ENCODE measurements at places on chromosomes 4 and X. TPM values are rescaled to one million over a fixed set of nuclear protein-coding genes. Genes with fewer than 3 reads are reported as not detected.

DNA sequence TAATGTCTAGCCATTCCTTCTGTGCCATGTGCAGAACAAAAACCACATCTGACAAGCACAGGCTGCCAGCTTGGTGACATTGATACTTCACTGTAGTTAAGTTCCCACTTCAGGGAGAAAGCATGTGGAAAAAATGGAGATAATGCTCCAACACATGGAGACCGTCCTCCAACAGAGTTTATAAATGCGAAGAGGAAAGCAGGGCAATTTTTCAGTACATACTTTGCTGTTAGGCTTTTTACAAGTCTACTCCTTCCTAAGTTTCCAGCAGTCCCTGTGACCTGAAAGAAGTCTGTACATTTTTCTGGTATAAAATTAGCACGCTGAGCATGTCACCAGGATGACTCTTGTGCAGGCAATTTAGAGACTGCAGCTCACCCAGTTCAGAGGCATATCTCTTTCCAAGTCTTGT, 766.9 kb upstream of the IGFBP7 start:
- H3K27me3 ChIP-seq: no peaks in the 10 kb centered on the region
- no peak overlapping the region for H3K27ac ChIP-seq
- H3K36me3 ChIP-seq: no peaks in the 10 kb centered on the region
- no peak for DNase-seq
- H3K4me3 ChIP-seq: no peak overlapping the region
- no peaks in the 10 kb centered on the region for H3K4me1 ChIP-seq

The IRS4 gene
- total RNA-seq: not detected

DNA sequence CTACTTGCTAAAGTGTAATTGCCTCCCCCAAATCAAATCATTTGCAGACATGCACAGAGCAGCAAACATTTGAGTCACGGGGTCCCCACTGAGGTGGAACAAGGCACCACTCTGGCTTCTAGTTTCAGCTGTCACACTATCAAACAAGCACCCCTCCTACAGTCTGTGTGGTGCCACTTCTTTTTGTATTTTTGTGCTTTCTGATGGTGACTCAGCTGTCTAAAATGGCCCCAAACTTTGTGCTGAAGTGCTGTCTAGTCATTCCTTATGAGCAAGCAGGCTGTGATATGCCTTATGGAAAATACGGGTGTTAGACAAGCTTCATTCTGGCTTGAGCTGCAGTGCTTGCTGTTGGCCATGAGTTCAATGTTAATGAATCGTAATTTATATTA, 15.4 kb downstream of the IGFBP7 start:
- no peaks in the 10 kb centered on the region for H3K27me3 ChIP-seq
- no peak overlapping the region for H3K27ac ChIP-seq
- no peak for DNase-seq
- H3K36me3 ChIP-seq: no peaks in the 10 kb centered on the region
- H3K4me1 ChIP-seq: no peaks in the 10 kb centered on the region

GRCh38 chrX:96984538-96984937, 100.8 kb downstream of the RPA4 start:
- no peak for DNase-seq
- no peaks in the 10 kb centered on the region for H3K4me1 ChIP-seq
- H3K27me3 ChIP-seq: no peaks in the 10 kb centered on the region
- H3K4me3 ChIP-seq: no peak overlapping the region
- H3K27ac ChIP-seq: no peak overlapping the region
- H3K36me3 ChIP-seq: no peaks in the 10 kb centered on the region

The SLC9A6 gene
- total RNA-seq: 16.2 TPM

DNA sequence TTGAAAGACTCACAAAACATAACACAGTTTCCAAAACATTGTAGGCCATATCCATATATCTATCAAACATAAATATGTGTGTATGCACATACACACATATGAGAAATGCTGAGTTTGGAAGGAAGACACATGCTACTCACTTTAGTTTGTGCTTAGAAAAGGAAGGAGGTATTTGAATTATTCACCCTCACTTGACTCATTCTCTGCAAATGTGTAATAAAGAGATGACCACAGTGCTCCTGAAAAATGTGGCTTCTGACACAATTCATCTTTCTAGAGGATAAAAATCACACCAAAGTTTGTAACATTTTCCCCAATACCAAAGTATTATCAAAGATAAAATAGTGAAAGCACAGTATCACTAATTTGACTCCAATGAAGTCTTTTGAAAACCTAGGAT, 950.1 kb downstream of the FAT4 start:
- no peaks in the 10 kb centered on the region for H3K4me1 ChIP-seq
- no peak overlapping the region for H3K4me3 ChIP-seq
- no peaks in the 10 kb centered on the region for H3K36me3 ChIP-seq
- H3K27ac ChIP-seq: no peak overlapping the region
- no peak for DNase-seq

DNA sequence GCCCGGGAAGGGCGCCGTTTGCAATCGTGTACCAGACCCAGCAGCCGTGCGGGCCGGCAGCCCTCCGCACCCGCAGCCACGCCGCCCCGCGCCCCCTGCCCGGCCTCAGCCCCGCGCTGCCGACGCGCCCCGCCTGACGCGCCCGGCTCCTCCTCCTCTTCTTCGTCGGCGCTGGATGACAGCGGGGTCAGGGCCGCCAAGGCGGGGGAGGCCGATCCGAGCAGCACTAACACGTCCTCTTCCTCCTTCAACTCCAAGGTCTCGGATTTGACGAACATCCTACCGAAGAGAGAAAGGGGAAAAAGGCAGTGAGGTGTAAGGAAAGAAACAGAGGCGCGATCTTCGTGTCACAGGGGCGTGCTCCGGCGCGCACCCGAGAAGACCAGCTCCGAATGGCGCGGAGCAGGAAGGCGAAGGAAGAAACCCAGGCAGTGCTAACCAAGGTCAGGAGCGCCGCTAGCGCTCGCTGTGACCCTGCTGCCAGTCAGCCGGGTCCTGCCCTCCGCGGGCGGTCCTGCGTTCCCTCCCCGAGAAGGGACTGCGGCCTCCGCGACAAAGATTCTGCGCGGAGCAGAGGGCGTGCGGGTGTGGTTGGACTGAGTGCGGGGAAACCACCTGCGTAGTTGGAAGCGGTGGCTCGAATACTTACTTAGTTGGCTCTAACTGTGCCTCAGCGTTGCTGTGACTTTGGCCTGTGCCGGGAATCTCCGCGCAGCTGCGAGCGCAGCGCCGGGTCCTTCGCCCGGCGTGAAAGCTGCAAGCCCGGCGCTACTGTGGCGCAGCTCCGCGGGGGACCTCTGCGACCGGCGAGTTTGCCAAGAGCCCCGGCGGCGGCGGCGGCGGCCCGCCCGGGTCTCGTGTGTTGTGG, 548 bp downstream of the NEUROG2 start:
- H3K27ac ChIP-seq: no peak overlapping the region
- peaks cover 40% of the 10 kb centered on the region for H3K4me1 ChIP-seq
- H3K36me3 ChIP-seq: no peaks in the 10 kb centered on the region

The LPAR4 gene
- not detected for total RNA-seq

The RAB40AL gene
- 0.35 TPM for total RNA-seq

The NXF2 gene
- total RNA-seq: not detected

The ARHGEF6 gene
- total RNA-seq: 25.6 TPM

The NSUN7 gene
- not detected for total RNA-seq

GRCh38 chrX:118637997-118638396, 89.4 kb upstream of the IL13RA1 start:
- H3K4me1 ChIP-seq: no peaks in the 10 kb centered on the region
- no peak overlapping the region for H3K27ac ChIP-seq
- no peak overlapping the region for H3K4me3 ChIP-seq
- H3K27me3 ChIP-seq: no peaks in the 10 kb centered on the region

DNA sequence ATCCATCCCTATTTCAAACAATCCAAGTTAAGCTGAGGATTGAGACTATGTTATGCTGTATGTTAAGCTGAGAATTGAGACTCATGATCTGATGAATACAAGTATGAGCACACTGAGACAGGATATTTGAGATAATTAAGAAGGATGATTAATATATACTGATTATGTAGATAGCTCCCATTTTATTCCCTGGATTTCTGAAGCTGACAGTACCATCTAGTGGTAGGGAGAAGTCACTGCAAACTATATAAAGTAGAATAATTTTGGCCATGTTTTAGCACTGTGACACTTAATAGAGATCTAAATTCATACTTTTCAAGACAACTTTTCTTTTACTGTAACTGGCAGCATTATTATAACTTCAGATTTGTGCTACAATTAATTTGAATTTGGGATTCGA, 63.8 kb upstream of the HPRT1 start:
- no peak overlapping the region for H3K27ac ChIP-seq
- H3K36me3 ChIP-seq: no peaks in the 10 kb centered on the region
- H3K27me3 ChIP-seq: no peaks in the 10 kb centered on the region
- no peak for DNase-seq
- no peaks in the 10 kb centered on the region for H3K4me1 ChIP-seq

- no peaks in the 10 kb centered on the region for H3K27me3 ChIP-seq
- no peaks in the 10 kb centered on the region for H3K36me3 ChIP-seq
- no peak overlapping the region for H3K4me3 ChIP-seq
- H3K4me1 ChIP-seq: no peaks in the 10 kb centered on the region
Measured at GRCh38 chrX:17496407-17496806, 121.4 kb downstream of the NHS start.

GRCh38 chrX:36087366-36087765, 167.8 kb downstream of the CFAP47 start:
- H3K27me3 ChIP-seq: no peaks in the 10 kb centered on the region
- no peak overlapping the region for H3K4me3 ChIP-seq
- no peak overlapping the region for H3K27ac ChIP-seq
- no peaks in the 10 kb centered on the region for H3K36me3 ChIP-seq
- DNase-seq: no peak

The ANKRD50 gene
- 0.20 TPM for total RNA-seq

GRCh38 chr4:81786766-81787165, 315.1 kb upstream of the RASGEF1B start:
- no peaks in the 10 kb centered on the region for H3K36me3 ChIP-seq
- no peak overlapping the region for H3K4me3 ChIP-seq
- DNase-seq: no peak
- H3K4me1 ChIP-seq: no peaks in the 10 kb centered on the region
- H3K27ac ChIP-seq: no peak overlapping the region

GRCh38 chrX:11888421-11888820, 130.4 kb downstream of the MSL3 start:
- H3K4me1 ChIP-seq: no peaks in the 10 kb centered on the region
- no peak overlapping the region for H3K27ac ChIP-seq
- no peak for DNase-seq
- H3K36me3 ChIP-seq: no peaks in the 10 kb centered on the region

DNA sequence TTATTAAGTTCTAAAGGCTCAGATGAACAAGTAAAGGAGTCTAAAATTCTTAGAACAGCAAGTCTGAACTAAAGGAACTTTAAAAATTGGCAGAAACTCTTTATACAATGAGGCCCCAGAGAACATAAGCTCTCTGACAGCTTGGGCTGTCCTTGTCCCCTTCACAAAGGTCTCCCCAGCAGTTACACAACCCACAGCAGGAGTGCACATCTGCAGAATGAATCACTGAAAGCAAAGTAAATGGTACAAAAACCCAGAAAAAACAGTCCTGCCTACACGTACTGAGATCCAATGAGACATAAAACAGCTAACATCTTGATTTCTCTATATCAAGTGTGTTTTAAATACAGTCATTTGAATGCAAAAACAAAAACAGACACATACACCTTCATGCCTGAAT, 18.7 kb downstream of the RBBP7 start:
- H3K4me3 ChIP-seq: no peak overlapping the region
- no peak for DNase-seq
- no peak overlapping the region for H3K27ac ChIP-seq
- H3K27me3 ChIP-seq: no peaks in the 10 kb centered on the region
- H3K36me3 ChIP-seq: peaks cover 8% of the 10 kb centered on the region

DNA sequence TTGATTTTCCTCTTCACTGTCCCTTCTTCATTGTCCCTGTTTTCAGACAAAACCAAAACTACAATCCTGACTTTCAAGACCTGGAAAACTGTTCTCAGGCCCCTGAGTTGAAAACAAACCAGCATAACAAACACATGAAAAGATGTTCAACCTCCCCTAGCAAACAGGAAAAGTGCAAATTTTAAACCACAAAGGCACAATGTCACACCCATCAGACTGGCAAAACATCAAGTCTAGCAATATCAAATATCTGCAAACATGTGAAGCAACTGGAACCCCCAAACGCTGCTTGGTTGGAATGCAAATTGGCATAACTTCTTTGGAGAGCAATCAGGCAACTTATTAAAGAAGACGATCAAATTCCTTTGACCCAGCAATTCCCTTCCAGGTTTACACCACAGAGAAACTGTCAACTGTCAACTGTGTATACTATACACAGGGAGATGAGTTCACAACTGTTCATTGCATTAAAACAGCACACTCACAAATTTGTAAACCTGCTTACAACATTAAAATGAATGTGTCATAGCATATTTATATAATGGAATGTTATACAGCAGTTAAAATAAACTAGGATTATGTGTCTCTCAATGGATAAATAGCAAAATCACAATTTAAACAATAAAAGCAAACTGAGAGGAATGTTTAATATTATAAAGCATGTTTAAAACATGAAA, 7.0 kb downstream of the USP46 start:
- no peak overlapping the region for H3K27ac ChIP-seq
- H3K27me3 ChIP-seq: no peaks in the 10 kb centered on the region
- H3K36me3 ChIP-seq: no peaks in the 10 kb centered on the region
- no peak for DNase-seq
- no peak overlapping the region for H3K4me3 ChIP-seq

DNA sequence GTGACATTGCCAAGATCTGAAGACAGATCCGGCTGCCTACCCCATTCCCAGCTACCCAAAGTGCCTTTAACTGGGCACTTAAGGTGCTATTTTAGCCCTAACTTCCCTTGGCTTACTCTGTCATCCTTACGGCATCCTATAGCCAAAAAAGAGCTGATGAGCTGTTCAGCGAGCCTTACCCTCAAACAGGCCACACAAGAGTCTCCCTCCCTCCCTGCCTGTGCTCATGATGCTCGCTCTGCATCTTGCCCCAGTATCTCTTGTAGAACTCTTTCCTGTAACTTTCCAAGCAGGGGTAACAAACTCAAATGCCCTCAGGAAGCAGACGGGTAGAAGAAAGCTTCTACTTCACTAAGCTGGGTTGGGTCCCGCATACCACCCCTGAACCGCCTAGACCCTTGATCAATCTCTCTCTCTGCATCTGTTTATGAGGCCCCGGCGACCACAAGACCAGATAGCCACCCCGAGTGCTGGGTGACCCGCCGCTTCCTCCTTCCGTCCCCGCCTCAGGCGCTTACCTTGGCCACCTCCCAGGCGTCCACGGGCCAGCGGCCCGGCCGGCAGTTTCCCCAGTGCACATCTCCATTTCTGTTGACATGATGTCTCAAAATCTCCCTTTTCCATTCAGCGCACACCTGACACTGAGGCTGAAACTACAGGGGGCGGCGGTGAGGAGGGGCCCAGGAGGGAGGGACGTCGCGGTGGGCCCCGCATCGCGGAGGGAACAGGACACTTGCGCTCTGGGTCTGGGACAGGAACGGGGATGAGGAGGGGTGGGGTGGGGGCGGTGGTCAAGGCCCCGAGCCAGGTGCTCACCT, 663 bp downstream of the CXorf38 start:
- H3K36me3 ChIP-seq: no peaks in the 10 kb centered on the region
- H3K4me3 ChIP-seq: peak overlapping the region; percentile 79
- H3K4me1 ChIP-seq: peaks cover 17% of the 10 kb centered on the region
- peak overlapping the region; percentile 70 for H3K27ac ChIP-seq
- peak; percentile 6 for DNase-seq

GRCh38 chr4:128906581-128906980, 97.1 kb downstream of the JADE1 start:
- DNase-seq: no peak
- no peaks in the 10 kb centered on the region for H3K27me3 ChIP-seq
- H3K4me3 ChIP-seq: no peak overlapping the region

The MMRN1 gene
- total RNA-seq: not detected
